ENCODE measurements at places on chromosomes 1 and 21.

DNA sequence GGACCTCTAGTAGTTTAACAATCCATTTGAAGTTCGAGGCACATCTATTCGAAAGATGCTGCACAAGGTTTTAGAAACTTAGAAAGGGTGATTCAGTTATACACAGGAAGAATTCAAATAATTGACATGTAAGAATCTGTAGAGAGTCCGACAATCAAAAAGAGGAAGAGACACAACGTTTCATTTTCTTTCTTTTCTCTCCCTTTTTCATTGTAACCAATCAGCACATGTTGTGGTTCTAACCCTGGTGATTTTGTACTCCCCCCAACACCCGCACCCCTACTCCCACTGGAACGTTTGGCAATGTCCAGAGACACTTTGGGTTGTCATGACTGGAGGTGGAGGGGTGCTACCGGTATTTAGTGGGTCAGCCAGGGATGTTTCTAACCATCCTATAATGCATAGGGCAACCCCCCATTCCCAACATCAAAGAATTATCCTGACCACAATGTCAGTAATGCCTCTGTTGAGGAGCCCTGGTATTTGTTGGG, 4.9 kb downstream of the TGFB2 start:
- DNase-seq = no peak

DNA sequence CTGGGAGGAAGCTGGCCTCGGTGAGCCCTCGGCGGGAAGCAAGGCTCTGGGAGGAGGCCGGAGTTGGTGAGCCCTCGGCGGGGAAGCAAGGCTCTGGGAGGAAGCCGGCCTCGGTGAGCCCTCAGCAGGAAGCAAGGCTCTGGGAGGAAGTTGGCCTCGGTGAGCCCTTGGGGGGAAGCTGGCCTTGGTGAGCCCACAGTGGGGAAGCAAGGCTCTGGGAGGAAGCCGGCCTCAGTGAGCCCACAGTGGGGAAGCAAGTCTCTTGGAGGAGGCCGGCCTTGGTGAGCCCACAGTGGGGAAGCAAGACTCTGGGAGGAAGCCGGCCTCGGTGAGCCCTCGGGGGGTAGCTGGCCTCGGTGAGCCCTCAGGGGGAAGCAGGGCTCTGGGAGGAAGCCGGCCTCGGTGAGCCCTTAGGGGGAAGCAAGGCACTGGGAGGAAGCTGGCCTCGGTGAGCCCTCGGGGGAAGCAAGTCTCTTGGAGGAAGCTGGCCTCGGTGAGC, 36.0 kb downstream of the KRTAP10-1 start:
- DNase-seq = no peak

DNA sequence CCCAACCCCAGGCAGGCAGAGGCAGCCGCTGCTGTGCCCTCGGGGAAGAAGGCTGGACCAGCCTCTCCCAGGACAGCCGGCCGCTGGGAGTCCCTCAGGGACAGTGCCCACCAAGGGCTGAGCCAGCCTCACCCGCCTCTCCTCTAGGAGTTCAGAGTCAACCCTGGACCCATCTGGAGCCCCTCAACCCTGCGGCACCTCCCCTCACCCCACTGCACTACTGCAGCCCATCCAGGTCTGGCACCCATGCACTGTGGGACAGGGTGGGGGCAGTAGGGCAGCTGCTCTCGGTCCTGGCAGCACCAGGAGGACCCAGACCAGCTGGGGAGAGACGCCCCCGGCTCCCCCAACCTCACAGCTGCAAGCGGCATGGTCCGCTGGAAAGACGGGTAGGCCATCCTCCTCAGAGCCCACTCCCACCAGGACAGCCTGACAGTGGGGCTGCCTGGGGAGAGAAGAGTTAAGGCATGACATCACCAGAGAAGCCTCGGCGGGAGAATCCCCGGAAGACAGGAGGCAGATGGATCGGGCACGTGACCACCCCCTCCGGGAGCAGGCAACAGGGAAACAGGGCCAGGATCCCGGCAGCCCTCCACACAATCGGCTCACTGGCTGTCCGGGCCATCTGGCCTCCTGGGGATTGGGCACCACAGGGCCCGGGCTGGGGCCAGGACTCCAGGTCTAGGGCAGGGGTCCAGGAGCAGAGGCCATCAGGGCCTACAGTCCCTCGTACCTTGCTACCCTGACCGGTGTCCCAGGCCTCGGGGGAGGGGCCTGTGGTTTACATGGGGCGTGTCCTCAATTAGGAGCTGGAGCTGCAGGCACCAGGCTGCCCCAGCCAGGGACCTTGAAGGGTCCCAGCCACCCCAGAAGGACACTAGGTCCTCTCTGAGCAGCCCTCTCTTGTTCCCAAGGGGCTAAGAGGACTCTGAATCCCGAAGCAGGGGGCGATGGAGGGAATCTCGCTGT, 3.1 kb downstream of the ACAP3 start:
- DNase-seq = no peak

DNA sequence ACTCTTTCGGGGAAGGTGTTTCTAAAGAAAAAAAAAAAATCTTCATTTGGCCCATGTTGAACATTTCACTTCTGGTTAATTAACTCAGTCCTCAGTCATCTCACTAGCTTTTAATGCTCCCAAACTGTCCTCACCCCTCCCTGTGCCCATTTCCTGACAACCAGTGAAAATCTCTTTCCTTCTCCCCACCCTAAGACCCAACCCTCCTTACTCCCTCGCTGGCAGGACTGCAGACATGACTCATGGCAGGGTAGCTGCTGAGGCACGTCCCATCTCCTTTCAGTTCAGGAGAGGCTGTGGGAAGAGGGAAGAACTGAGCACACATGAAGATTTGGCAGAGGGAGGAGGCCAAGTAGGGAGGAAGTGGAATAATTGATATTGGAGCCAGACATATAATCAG, 12.6 kb downstream of the PKP1 start:
- no peak for DNase-seq

- DNase-seq = no peak
Observed at GRCh38 chr1:154703170-154703569, 95.2 kb upstream of the ADAR start.

DNA sequence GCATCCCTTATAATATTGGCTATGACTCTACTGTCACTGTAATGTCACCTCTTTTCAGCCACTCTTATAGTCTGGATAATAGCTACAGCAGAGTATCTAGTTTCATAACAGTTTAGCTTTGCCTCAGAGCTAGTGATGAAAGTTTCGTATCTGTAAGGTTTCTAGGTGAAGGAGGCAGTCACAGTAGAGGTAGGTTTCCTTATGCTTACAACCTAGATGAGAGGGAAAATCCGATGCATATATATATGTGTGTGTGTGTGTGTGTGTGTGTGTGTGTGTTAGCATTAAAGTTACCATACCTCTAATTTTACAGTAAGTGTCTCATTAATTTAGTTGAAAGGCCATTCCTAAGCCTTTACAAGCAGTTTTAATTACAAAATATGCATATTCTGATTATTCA, 2.2 kb upstream of the TOR1AIP2 start:
- no peak for DNase-seq

DNA sequence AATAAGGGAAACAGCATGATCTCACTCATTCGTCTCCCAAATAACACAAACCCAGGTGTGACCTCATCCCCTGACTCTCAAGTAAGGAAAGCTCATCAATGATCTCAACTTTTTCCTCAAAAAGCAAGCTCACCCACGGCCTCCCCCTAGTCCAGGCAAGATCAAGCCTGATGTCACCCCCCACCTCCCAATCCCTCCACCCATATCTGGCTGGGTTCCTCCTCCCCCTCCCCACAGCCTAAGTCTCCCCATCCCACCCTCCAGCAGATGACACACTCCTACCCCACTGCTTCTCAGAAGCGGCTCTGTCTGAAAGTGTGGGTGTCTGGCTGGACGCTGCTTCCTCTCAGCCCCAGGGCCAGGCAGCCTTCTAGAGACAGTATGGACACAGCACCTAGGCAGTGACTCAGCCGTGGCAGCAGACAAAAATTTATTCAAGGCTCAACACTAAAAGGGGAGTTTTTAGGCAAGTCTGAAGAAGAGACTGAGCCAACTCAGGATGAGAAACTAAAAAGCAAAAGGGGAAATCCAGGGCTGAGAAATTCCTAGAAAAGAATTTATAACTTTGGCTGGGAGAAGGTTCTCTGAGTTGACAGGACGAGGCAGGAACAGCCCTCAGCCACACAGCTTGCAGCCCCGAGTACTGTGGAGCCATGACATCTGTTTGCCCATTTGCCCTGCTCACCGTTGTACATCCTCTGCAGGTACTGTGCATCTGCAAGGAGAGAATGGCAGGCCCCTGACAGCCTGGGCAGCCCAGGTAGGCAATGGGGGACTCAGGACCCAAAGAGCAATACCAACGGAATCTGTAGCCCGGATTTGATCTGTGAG, 81.6 kb upstream of the LRRC8D start:
- no peak for DNase-seq

DNA sequence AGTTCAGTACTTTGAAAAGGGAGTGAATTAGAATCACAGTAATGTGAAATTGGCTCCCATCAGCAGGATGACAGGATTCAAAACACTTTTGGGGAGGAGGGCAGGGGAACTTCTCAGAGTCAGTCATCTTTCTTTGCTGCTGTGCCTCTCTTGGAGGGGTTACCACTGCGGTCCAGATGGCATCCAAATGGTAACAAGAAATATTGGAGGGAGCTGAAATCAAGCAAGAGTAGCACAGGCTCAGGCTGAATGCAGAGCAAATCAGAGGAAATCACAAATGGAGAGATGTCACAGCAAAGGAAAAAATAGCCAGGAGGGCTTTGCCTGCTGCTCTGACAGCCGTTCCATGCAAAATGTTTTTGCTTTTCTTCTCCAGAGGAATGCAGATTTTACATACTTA, 75.0 kb upstream of the C8B start:
- no peak for DNase-seq

- no peak for DNase-seq
Observed at GRCh38 chr1:219945795-219946194, 17.4 kb upstream of the SLC30A10 start.

DNA sequence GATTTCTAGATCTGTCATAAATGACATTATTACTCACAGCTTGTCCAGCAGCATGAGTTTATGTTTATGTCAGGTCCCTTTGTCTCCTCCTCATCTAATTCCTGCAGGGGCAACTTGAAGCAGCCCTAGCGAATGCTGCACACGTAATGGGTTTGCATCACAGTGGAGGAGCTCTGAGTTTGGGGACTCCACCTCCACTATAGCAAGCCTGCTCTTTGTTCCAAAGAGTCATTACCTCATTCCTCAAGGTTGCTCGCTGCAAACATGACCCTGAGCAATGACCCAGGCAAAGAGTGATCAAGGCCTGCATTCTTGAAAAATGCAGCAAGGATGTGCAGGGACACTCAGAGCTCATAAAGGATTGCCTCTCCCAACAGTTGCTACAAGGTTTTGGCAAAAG, 261.9 kb downstream of the HHIPL2 start:
- no peak for DNase-seq
